ENCODE measurements at places on chromosomes 2 and 18.

- no peak for DNase-seq
These were observed 766.7 kb upstream of the HS6ST1 start for GRCh38 chr2:129085386-129085785.

DNA sequence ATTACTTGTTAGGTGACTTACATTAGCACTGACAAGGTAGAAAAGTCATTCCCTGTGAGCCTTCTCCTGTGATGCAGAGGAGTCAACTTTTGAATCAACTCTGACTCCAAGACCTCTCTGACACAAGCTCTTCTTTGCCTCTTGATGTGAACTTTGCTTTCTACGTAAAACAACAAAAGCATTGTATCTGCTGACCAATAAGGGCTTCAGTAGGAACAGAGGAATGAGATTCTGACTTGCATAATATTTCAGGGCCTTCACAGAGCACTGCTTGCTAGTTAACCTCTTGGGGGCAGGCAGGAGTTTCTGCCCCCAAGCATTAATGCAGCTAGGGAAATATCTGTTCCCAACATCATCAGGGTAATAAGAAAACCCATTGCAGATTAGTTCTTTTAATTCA, 791.5 kb downstream of the BCL11A start:
- no peak for DNase-seq

- DNase-seq: no peak
These were observed 2.1 kb downstream of the STK39 start for GRCh38 chr2:168245074-168245825.

DNA sequence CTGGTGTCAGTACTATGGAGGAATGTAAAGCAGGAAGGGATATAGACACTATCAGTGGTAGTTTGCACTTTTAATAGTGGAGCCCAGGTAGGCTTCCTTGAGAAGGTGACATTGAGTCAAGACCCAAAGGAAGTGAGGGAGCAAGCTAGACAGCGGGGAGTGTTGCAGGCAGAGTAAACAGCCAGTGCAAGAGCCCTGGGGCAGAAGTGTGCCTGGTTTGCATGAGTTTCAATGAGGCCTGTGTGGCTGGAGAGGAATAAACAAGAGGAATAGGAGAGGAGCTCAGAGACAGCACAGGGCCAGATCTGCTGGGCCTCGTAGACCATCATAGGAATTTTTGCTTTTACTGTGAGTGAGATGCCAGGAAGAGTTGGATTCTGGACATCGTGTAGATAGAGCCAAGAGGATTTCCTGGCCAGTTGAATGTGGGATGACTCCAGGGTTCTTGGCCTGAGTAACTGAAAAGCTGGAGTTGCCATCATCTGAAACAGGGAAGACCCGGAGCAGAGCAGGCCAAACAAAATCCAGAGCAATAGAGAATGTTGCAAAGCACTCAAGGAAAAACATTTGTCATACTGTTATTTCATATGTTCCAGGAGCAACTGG, 102.5 kb downstream of the SP3 start:
- no peak for DNase-seq

- DNase-seq: no peak
These were observed 55.3 kb upstream of the B3GNT2 start for GRCh38 chr2:62140426-62141141.

GRCh38 chr18:61754039-61754583, 138.7 kb downstream of the RNF152 start:
- DNase-seq: no peak

DNA sequence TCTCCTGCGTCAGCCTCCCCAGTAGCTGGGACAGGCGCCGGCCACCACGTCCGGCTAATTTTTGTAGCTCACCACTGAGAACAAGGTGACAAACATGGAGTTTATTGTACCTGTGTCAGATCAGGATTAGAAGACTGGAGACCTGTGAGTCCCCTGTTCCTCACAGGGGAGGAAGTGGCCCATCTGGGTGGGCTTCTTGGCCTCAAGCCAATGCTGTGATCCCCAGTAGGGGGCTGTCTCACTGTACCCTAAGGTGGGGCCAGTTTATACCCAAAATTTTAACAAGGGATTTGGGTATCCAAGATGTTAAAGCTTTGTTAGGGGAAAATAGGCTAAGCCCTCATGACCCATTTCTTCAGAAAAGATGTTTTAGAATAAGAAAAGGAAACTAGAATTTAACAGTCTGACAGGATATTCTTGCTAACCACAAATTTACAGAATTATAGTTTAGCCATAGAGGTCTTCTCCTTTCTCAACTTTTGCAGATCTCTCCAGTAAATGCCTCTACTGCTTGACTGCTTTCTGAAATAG, 16.3 kb downstream of the PCBP1 start:
- DNase-seq: no peak

DNA sequence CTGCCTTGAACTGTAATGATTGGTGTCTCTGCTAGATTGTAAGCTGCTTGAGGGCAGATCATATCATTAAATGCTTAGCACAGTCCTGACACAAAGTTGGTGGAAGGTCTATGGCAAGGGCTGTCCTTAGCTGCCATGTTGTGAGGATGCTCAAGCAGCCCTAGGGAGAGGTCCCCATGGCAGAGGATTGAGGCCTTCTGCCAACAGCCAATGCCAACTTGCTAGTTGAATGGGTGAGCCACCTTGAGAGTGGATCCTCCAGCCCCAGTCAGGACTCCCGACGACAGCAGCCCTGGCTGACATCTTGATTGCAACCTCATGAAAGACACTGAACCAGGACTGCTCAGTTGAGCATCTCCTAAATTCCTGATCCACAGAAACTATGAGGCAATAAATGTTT, 115.3 kb upstream of the SMAD2 start:
- no peak for DNase-seq
